ENCODE measurements at places on chromosomes 6 and 20.

GRCh38 chr6:142637624-142638351 lies 307.2 kb downstream of the HIVEP2 start:
- no peak for DNase-seq

DNA sequence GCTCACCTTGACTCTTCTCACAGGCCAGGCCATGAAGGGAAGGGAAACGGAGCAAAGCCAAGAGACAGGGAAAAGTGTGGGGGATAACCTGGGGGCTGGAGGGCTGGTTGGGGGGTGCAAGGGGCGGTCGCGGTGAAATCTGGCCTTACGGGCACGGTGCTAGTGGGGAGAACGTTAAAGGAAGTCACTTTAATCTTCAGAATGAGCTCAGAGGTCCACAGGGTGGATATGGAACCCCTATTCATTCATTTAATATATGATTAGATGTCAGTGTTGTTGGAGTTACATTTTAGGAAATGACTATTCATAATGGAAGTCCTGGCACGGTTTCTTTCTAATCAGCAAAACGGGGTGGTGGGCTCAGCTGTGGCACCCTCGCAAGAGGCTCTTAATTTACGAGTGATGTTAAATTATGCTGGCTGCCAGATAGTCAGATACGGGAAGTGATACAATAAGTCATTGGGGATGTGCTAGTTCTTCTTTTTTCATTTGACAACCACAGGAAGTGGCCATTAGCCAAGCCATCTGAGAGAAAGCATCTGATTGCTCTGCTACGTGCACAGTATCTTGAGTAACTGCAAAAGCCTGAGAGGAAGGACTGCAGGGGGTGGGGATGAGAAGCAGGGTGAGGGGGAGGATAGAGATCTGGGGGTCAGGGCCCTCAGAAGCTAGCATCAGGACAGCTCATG lies 253.0 kb downstream of the QKI start:
- no peak for DNase-seq

- DNase-seq: peak; percentile 2
These were observed 28.1 kb downstream of the RIPOR3 start for GRCh38 chr20:50663095-50663821.

DNA sequence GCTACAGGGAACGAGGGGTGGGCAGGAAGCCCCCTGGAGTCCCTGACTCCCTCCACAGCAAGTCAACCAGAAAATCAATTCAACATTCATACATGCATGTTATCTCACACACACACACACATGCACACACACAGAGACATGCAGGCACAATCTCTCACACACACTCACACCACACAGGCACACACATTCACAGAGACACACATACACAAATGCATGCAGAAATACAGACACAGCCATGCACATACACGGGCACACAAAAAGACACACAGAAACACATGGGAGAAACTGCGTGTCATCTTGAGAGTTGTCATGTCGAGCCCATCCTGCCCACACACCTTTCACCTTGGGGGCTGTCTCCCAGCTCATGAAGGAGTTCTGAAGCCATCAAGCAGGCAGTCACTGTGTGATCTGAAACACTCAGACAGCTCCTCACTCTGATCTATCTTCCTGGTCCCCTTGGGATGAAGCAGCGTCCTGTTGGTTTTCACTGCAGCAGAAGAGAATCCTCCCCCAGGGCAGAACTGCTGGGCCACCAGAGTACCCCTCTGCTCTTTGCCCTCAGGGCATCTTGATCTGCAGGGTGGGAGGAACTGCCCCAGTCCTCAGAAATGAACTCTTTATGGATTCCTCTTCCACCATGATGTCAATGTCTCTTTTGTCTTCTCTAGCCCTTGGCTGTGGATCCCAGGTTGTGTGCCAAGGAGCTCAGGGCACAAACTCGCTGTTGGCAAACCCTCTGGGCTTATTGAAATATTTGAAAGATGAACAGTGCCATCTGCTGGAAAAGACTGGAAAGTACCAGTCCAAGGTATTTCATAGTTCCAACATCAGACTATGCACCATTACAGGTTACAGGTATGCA lies 8.8 kb downstream of the RAET1L start:
- peak; percentile 86 for DNase-seq
